ENCODE measurements at places on chromosomes 1 and 21. TPM values are rescaled to one million over a fixed set of nuclear protein-coding genes. Genes with fewer than 3 reads are reported as not detected.
A peak's percentile ranks its signal among the peaks of the same experiment; 100 is the strongest.

The MROH7 gene
- 0.79 TPM for total RNA-seq

The GSTM5 gene
- total RNA-seq: 0.52 TPM

The HCN3 gene
- 9.5 TPM for total RNA-seq

The AK4 gene
- 80.0 TPM for total RNA-seq

The MYOC gene
- not detected for total RNA-seq

The SOX13 gene
- 38.5 TPM for total RNA-seq

The AADACL3 gene
- total RNA-seq: not detected

The KIF14 gene
- total RNA-seq: 12.8 TPM

The OR2L13 gene
- total RNA-seq: not detected

The FHAD1 gene
- total RNA-seq: 3.8 TPM

The TSSK3 gene
- 3.8 TPM for total RNA-seq

The LRRC7 gene
- 1.9 TPM for total RNA-seq

The NBPF10 gene
- total RNA-seq: 4.9 TPM

The CR1L gene
- not detected for total RNA-seq

The CYYR1 gene
- 5.2 TPM for total RNA-seq

The CLCNKB gene
- 0.95 TPM for total RNA-seq

DNA sequence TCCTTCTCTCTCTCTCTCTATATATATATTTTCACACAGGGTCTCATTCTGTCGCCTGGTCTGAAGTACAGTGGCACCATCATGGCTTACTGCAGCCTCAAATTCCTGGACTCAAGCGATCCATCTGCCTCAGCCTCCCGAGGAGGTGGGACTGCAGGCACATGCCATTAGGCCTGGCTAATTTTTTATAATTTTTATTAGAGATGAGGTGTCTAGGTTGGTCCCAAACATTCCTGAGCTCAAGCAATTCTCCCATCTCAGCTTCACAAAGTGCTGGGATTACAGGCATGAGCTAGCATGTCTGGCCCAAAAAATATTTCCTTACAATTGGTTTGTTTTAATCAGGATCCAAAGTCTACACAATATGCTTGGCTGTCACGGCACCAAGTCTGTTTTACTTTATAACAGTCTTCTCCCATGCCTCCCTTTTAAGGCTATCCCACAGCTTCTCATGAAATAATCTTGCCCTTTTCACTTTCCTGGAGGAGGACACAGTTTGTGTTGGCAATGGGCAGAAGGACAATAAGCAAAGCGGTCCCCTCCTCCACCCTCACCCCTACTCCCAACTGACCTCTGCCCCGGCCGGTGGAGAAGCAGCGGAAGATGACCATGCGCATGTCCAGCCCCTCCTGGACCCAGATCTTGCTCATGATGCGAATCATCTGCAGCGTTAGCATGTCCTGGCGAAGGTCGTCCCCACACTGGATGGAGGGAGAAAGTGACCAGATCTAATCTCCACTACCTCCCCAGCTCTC is 28.2 kb upstream of the PPP1R15B start:
- no peak for DNase-seq
- no peak overlapping the region for H3K4me3 ChIP-seq
- no peaks in the 10 kb centered on the region for H3K27me3 ChIP-seq
- no peaks in the 10 kb centered on the region for H3K4me1 ChIP-seq
- H3K27ac ChIP-seq: peak overlapping the region; percentile 28
- peaks cover 40% of the 10 kb centered on the region for H3K36me3 ChIP-seq

- peaks cover 16% of the 10 kb centered on the region for H3K4me1 ChIP-seq
- H3K27ac ChIP-seq: no peak overlapping the region
- peak; percentile 32 for DNase-seq
- H3K4me3 ChIP-seq: no peak overlapping the region
These were observed 201.1 kb downstream of the MATN1 start for GRCh38 chr1:30522031-30523004.

GRCh38 chr21:45333583-45334121 is 46.0 kb upstream of the POFUT2 start:
- H3K4me3 ChIP-seq: peak overlapping the region; percentile 6
- DNase-seq: no peak
- H3K27me3 ChIP-seq: peaks cover 3% of the 10 kb centered on the region
- H3K27ac ChIP-seq: peak overlapping the region; percentile 40
- peaks cover 29% of the 10 kb centered on the region for H3K4me1 ChIP-seq
- H3K36me3 ChIP-seq: no peaks in the 10 kb centered on the region

DNA sequence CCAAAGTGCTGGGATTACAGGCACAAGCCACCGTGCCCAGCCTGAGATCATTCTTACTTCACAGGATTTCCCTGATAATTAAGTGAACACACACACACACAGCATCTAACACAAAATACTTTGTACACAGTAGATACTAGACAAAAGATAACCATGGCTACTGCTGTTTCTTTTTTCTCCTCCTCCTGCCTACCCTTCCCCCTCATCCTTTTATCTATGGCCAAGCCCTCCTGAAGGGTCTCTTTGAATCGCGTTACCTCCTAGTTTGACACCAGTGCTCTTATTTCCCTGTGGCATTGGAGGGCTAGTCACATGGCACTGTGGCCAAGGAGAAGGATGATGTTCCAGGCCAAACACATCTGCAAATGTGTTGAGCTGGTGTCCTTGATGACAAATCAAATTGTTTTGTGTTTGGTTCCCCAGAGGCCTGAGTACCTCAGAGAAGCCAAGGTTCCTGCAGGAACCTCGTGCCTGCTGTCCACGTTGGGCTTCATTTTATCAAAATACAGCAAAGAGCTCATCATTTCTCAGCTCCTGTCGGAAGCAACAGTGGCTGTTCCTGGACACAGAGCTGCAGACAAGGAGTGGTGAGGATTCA is 20.6 kb downstream of the NDUFS5 start:
- no peaks in the 10 kb centered on the region for H3K27me3 ChIP-seq
- DNase-seq: no peak
- H3K4me3 ChIP-seq: no peak overlapping the region

- DNase-seq: no peak
- no peak overlapping the region for H3K4me3 ChIP-seq
- H3K27me3 ChIP-seq: no peaks in the 10 kb centered on the region
- H3K4me1 ChIP-seq: peaks cover 11% of the 10 kb centered on the region
- peaks cover 4% of the 10 kb centered on the region for H3K36me3 ChIP-seq
These were observed 41.4 kb downstream of the DISC1 start for GRCh38 chr1:231667896-231668506.

- no peaks in the 10 kb centered on the region for H3K27me3 ChIP-seq
- H3K4me1 ChIP-seq: peaks cover 7% of the 10 kb centered on the region
- peaks cover 29% of the 10 kb centered on the region for H3K36me3 ChIP-seq
- DNase-seq: no peak
- no peak overlapping the region for H3K4me3 ChIP-seq
These were observed 16.4 kb upstream of the C4BPB start for GRCh38 chr1:207072233-207072632.

DNA sequence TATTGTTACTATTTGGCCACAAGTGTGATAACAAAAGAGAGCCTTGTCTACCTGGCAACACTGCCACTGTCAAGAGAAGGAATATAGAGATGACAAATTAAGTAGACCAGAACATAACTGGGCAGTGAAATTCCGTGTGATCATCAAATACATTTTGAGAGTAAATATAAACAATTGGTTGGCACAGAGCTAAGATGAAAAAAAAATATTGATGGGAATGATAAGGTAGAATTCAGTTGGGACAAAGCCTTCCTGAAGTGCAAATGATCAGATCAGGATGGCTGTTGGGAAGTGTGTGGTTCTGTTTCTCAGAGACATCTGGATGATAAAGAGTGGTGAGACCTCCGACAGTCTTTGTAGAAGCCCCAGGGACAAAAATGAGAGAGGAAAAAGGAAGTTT is 205.5 kb upstream of the CAMK1G start:
- H3K4me1 ChIP-seq: peaks cover 23% of the 10 kb centered on the region
- DNase-seq: no peak
- no peak overlapping the region for H3K4me3 ChIP-seq
- H3K27ac ChIP-seq: peak overlapping the region; percentile 38
- no peaks in the 10 kb centered on the region for H3K36me3 ChIP-seq
- no peaks in the 10 kb centered on the region for H3K27me3 ChIP-seq

- no peaks in the 10 kb centered on the region for H3K4me1 ChIP-seq
- DNase-seq: no peak
- no peaks in the 10 kb centered on the region for H3K27me3 ChIP-seq
- peaks cover 4% of the 10 kb centered on the region for H3K36me3 ChIP-seq
- H3K4me3 ChIP-seq: no peak overlapping the region
These were observed 240.5 kb downstream of the RPS6KC1 start for GRCh38 chr1:213291526-213291925.

DNA sequence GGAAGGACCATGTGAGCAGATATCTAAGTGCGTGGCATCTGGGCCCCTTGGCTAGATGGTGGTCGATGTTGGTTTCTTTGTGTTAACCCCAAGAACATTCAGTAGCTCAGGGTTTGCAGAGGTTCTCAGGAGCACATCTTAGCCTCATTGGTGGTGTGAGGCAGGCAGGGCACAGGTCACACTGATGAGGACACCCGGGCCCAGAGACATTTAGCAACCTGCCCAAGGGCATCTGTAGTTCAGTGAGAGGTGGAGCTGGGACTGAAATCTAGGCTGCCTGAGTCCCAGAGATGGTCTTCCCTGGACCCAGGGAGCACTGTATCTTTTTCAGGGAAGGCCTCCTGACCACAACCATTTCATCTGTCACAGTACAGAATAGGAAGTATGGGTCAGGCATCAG is 859 bp upstream of the SLC5A9 start:
- peaks cover 7% of the 10 kb centered on the region for H3K4me1 ChIP-seq
- peaks cover 18% of the 10 kb centered on the region for H3K27me3 ChIP-seq
- no peak overlapping the region for H3K27ac ChIP-seq
- DNase-seq: no peak
- H3K36me3 ChIP-seq: no peaks in the 10 kb centered on the region
- no peak overlapping the region for H3K4me3 ChIP-seq

- peaks cover 15% of the 10 kb centered on the region for H3K27me3 ChIP-seq
- peak overlapping the region; percentile 73 for H3K4me3 ChIP-seq
- H3K36me3 ChIP-seq: no peaks in the 10 kb centered on the region
- DNase-seq: no peak
These were observed 179.4 kb upstream of the SGIP1 start for GRCh38 chr1:66354311-66355201.

- no peak overlapping the region for H3K4me3 ChIP-seq
- H3K27ac ChIP-seq: no peak overlapping the region
- H3K27me3 ChIP-seq: no peaks in the 10 kb centered on the region
- H3K36me3 ChIP-seq: no peaks in the 10 kb centered on the region
These were observed 77.8 kb downstream of the TM2D1 start for GRCh38 chr1:61647142-61647541.

DNA sequence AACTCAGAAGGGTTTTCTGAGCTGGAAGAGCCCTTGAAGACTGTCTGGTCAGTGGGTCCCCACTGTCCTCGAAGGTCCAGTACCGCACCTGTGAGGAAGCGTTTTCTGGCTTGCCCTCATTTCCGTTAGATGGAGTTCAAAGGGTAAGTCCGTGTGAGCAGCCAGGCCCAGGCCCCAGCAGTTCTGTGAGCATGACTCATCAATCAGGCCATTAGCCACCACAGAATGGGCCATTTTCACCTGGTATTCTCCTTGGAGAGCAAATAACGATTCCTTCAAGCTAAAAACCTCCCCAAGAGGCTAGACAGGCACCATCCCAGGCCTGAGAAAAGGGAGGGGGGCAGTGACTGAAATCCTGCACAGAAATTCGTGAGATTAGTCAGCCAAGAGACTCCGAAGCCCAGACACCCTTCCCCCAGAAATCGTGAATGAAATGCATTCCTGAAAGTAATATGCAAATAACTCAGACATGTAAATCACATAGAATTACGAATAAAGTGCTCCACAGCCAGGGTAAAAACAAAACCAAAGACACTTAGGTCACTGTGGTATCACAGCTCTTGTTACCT is 66.0 kb downstream of the BCAR3 start:
- no peak overlapping the region for H3K4me3 ChIP-seq
- peak overlapping the region; percentile 66 for H3K27ac ChIP-seq
- H3K27me3 ChIP-seq: no peaks in the 10 kb centered on the region
- no peak for DNase-seq
- peaks cover 86% of the 10 kb centered on the region for H3K4me1 ChIP-seq

DNA sequence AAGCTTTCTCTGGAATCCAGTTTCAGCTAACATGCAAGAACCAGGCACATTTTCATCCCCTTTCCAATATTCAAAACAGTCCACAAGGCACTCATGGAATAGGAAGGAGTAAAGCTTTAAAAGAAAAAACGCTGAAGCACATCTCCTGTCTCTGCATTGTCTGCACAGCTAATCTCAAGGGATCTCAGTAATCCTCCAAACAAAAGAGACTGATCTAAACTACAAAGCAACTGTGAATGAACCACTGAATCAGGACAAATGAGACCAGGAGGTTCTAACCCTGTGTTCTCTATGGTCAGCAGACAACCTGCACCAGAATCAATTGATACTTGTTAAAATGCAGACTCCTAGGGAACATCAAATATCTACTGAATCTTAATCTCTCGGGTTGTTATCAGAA is 399.0 kb downstream of the HHAT start:
- no peak for DNase-seq
- no peak overlapping the region for H3K27ac ChIP-seq
- H3K36me3 ChIP-seq: no peaks in the 10 kb centered on the region
- no peaks in the 10 kb centered on the region for H3K4me1 ChIP-seq
- no peak overlapping the region for H3K4me3 ChIP-seq

DNA sequence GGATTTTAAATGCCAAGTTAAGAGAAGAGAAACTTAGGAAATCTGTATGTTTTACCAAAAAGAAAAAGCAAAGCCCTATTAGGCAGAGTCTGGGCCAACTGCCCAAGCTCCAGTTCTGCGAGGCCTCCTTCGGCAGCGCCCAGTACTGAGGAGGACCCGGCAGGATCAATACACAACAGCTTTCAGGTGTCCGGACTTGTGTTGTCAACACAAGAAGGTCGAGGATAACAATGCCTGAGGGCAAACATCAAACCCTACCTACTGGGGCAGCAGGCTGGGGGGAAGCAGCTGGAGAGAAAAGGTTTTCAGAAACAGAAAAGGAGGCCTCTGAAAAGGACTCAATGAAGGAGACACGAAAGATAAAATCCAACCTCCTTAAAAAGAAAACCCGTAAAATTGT is 98.1 kb upstream of the GJB5 start:
- H3K4me1 ChIP-seq: no peaks in the 10 kb centered on the region
- H3K4me3 ChIP-seq: no peak overlapping the region
- no peak overlapping the region for H3K27ac ChIP-seq
- no peak for DNase-seq
- no peaks in the 10 kb centered on the region for H3K36me3 ChIP-seq
- peaks cover 83% of the 10 kb centered on the region for H3K27me3 ChIP-seq

- H3K4me1 ChIP-seq: peaks cover 27% of the 10 kb centered on the region
- H3K27me3 ChIP-seq: no peaks in the 10 kb centered on the region
- H3K4me3 ChIP-seq: no peak overlapping the region
- DNase-seq: no peak
- no peaks in the 10 kb centered on the region for H3K36me3 ChIP-seq
- peak overlapping the region; percentile 92 for H3K27ac ChIP-seq
These were observed 417.7 kb upstream of the USP24 start for GRCh38 chr1:55632906-55633305.

DNA sequence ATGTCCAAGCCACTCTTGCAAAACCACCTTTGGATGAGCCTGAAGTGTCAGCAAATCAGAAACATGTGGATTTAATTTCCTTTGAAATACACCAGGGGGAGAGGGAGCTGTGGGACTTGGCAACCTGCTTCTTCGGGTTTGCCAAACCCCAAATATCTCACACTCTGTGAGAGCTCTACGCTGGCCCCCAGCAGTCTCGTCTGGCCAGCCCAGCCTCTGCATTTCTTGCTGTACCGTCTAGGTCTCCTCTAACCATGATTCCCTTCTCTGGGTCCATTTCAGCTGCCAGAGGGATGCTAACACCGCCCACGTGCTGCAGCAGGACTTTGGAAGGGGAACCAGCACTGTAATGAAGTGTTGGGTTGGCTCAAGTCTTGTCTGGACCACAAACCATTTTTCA is 114.6 kb downstream of the MRPS6 start:
- no peak overlapping the region for H3K27ac ChIP-seq
- peaks cover 8% of the 10 kb centered on the region for H3K4me1 ChIP-seq
- H3K27me3 ChIP-seq: no peaks in the 10 kb centered on the region

Data from type B pancreatic cell (in vitro differentiated cells).